ENCODE measurements at places on chromosomes 7 and 10.

- peak; percentile 74 for DNase-seq
Observed at GRCh38 chr10:4081685-4082111, 296.7 kb upstream of the KLF6 start.

GRCh38 chr7:2566890-2567678, 8.3 kb downstream of the IQCE start:
- no peak for DNase-seq

DNA sequence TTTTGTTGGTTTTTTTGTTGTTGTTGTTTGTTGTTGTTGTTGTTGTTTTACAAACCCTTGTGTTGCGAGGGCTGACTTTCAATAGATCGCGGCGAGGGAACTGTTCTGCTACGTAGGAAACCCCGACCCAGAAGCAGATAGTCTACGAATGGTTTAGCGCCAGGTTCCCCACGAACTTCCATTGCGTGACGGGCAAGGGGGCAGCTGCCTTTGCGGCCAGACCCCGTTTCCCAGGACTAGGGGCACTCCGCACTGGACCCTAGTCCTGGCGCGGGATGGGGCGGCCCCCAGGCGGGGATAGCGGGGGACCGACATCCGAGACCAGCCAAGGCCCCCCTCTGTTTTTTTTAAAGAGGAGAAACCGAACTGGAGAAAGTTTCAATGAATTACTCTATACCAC, 119.6 kb downstream of the LRRTM3 start:
- DNase-seq, result no peak

DNA sequence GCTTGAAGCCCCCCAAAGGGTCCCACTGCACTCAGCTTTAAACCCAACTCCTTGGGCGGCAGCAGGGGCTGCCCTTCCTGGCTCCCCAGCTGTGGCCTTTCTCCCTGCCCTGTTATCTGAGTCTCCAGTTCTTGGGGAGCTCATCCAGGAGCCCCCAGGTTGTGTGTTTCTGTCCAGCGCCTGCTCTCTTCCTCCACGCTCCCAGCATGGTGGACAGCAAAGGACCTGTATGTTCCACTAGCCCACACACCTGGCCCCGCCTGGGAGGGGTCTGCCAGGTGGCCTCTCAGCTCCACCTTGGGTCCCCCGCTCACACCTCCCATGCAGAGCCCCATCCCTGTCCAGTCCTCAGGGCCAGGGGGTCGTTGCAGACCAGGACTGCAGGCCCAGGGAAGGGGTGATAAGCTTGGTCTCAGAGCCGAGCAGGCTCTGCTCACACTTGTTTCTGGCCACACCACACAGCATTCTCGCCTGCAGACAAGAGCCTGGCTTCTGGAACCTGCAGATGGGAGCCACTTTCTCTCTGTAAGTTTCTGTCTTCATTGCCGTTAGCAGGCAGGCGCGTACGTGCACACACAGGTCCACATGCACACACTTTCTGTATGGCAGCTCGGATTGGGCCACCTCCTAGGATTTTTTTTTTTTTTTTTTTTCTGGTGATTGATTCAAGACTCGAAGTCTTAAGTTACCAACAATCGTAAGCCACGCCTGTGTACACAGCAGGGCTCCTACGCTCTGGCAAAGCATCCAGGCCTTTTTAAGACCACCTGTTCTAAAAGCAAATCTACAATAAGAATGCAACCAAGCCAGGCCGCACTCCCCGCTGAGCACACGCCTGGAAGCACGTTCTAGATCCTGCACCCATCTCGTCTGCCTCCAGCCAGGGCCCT, 104.6 kb downstream of the CYTH3 start:
- DNase-seq, result no peak

DNA sequence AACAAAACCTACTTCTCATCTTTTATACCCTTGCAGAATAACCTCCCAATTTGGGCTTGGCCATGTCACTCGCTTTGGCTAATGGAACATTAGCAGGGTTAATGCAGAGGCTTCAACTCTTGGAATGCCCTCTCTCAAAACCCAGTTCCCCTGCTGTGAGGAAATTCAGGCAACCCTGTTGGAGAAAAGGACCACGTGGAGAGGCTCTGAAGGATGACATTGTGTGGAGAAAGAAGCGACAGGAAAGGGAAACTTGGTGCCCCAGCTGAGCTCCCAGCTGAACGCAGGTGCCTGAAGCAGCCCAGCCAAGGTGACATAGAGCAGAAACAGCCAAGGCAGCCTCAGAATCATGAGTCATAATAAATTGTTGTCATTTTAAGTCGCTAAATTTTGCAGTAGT, 214.2 kb upstream of the GHITM start:
- DNase-seq, result no peak

DNA sequence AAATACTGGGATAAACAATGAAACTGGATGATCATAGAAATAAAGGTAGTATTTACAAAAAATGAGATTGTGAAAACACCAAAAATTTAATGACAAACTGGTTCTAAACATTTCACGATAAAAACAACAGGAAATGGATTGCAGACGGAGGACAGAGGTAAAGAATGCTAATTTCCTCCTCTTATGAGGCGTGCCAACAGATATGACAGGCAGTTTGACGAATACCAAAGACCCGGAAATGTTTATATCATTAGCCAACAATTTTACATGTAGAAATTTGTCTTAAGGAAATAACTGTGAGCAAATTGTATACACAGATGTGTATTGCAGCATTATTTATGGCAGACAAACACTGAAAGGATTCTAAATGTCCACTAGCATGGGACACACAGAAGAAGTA, 162.0 kb upstream of the MGMT start:
- no peak for DNase-seq

GRCh38 chr7:56092789-56093531, at the start of gene PHKG1:
Gene PHKG1 (minus strand): TSS chr7:56092952. CDS start chr7:56088941, 4,011 bp downstream.
- DNase-seq, result peak; percentile 75

DNA sequence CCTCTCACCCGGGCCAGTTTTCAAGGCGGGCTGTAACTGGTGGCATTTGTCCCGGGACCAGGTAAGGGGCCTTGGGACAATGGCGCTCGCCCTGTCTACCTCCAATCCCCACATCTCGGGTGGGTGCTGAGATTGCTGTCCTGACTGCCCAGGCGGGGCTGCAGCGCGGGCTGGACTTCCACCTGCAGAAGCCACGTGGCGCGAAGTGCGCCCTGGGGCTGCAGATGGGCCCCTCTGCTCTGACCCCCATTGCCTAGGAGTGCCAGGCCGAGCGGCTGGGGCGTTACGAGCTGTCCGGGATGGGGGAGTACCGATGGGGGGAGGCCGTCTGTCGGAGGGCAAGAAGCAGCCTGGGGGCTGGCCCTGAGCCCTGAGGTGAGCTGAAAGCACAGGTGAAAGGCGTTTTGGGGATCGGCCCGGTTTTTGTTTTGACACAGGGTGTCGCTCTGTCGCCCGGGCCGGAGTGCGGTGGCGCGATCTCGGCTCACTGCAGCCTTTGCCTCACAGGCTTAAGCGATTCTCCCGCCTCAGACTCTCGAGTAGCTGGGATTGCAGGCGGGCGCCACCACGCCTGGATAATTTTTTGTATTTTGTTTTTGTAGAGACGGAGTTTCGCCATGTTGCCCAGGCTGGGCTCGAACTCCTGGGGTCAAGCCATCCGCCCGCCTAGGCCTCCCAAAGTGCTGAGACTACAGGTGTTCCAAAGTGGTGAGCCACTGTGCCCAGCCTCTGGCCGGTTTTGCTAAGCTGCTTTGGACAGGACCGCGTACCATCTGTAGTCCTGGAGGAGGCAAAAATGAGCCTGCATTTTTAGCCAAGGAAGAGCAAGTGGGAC, at the start of gene SFXN2:
SFXN2 (plus strand) TSS at position 16 of the 835 bp plus-strand sequence. CDS start 12,001 bp downstream, outside the sequence.
- no peak for DNase-seq

DNA sequence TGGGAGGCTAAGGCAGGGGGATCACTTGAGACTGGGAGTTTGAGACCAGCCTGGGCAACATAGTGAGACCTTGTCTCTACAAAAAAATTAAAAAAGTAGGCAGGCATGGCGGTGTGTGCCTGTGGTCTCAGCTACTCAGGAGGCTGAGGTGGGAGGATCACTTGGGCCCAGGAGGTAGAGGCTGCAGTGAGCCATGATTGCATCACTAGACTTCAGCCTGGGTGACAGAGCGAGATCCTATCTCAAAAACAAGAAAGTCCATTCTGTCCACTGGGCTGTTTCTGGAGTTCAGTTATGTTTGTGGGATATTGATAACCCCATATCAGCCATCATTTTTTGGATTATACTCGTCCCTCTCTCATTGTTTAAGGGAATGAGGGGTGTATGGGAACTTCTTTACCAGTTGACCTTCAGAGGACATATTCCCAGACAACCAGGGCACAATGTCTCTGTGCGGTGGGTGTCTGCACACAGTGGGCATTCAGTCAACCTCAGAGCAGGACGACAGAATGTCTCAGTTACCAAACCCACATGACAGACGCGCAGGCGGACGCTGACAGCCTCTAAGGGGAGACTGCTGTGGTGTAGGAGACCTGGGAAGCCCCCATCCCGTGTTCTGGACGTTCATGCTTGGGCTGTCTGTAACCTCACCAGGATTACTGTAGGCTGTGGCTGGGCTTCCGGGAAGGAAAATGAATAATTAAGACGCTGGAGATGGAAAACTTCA, 69.4 kb downstream of the CARD11 start:
- DNase-seq, result no peak

DNA sequence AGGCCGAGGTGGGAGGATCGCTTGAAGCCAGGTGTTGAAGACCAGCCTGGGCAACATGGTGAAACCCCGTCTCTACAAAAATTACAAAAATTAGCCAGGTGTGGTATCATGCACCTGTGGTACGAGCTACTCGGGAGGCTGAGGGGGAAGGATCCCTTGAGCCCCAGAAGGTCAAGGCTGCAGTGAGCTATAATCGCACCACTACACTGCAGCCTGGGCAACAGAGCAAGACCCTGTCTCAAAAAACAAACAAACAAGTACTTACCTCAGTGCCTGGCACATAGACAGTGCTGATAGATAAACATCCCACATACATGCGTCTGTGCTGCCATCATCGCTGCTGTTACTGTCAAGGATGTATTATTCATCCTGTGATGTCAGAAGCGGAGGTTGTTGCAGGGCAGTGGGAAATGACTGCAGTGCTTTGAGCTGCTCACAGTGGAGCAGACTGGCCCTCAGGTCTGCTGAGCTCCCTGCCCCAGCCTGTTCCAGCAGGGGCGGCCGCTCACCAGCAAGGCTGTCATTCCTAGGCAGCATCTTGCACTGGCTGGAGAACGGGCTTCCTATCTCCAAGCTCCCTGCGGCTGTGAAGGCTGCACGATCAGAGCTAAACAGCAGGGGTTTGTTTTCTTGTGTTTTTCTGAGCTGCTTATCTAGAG, 18.6 kb downstream of the FOXK1 start:
- DNase-seq, result peak; percentile 55

DNA sequence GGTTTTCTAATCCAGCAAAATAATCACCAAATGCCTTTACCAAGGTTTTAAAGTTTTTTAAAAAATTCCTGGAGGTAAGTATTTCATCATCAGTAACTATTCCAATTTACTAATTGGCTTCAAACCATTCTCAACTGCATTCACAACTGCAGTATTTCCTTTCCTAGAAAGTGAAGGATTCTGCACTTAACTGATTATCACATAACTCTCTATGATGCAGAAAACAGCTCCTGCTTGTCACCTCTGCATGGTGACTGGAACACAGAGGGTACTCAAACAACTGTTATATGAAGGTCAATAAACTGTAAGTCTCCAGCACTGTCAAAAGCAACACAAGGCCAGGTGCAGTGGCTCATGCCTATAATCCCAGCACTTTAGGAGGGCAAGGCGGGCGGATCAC, 42.6 kb downstream of the SRPK2 start:
- DNase-seq, result no peak

DNA sequence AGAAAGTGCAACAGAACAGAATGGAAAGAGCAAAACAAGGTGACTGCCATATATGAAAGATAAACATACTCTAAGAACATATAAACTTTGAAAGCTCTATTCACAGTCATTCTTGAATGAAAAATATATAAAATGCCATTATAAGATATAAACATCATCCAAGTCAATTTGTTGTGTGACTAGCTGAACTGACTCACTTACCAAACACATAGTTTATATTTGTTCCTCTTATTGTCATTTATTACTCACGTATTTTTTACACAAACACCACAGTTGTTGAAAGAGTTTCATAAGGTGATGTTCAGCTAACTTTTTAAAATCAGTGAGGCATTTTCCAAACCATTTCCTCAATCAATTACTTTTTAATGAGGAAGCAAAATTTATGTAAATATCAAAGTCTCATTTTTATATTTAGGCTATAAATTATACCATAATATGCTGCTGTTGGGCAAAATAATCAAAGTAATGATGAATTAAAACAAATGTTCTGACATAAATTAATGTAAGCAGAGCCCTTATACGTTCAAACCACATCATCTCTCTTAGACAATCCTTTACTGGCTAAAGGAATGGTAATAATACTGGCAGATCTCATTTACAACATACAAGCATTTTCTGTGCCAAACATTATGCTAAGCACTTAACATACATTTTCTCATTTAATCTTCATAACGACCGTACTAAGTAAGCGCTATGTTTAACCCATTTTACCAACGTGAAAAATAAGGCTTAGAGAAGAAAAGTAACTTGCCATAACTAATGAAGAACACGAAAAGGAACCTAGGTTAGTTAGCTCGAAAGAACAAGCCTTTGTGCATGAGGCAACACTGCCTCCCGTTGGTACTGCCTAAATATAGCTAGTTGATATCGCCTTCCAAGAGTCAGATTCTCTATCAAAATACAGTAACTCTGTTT, 7.3 kb downstream of the LRRN3 start:
- DNase-seq, result no peak

- no peak for DNase-seq
Observed at GRCh38 chr10:92761571-92761970, 71.8 kb downstream of the HHEX start.

- DNase-seq, result no peak
Observed at GRCh38 chr10:77649333-77650331, 12.0 kb upstream of the KCNMA1 start.

GRCh38 chr10:71714031-71714410, 5.6 kb downstream of the C10orf105 start:
- DNase-seq, result no peak

DNA sequence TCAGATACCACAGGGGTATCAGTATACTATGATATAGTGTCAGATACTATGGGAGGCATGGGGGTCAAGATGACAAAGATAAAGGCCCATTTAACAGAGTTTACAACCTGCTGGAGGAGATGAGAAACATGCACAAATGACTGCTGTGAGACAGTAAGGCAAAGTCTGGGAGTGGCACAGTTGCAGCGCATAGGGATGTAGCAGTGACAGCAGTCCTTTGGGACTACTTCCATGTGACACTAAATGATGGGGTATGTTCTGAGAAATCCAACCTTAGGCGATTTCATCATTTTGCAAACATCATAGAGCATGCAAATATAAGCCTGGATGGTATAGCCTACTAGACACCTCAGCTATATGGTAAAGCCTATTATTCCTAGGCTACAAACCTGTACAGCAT, 56.8 kb downstream of the CDK1 start:
- DNase-seq, result no peak

GRCh38 chr7:68550635-68551034, 1047.6 kb upstream of the AUTS2 start:
- no peak for DNase-seq
